ENCODE measurements at places on chromosomes 5 and 9.
A peak's percentile ranks its signal among the peaks of the same experiment; 100 is the strongest.

GRCh38 chr5:169637085-169637548, at the start of gene DOCK2:
Gene DOCK2 (plus strand): TSS chr5:169637275. CDS start chr5:169637327, 52 bp downstream.
- DNase-seq = no peak

GRCh38 chr9:90523958-90524357, 118.7 kb downstream of the DIRAS2 start:
- no peak for DNase-seq

GRCh38 chr9:78273761-78274160, 23.2 kb upstream of the PSAT1 start:
- no peak for DNase-seq

DNA sequence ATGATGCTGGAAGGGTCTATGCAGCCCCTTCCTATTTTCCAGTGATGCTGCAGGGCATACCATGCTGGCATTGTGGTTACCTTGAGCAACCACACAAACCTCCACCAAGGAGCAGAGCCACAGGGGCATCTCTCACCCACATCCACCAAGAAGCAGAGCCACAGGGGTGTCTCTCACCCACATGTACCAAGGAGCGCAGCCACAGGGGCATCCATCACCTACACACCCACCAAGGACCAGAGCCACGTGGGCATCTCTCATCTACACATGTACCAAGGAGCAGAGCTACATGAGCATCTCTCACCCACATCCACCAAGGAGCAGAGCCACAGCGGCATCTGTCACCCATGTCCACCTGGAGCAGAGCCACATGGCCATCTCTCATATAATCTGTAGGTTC, 8.8 kb upstream of the GM2A start:
- no peak for DNase-seq

DNA sequence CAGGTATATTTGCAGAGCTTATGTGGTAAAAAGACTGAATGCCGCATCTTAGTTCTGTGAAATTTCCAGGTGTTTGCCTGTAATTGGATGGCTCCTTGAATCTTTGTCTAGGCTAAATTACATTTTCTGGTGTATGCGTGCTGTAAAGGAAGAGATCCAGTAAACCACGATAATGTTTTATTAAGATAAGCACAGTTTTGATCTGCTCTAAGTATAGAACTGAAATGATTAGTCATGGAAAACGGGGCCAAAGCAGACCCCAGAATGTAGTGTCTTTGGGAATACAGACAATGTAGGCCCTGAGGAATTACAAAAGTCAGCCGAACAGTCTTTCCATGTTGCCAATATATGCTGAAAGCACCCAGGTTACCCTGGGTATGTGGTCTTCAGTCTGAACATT, 257.3 kb downstream of the FANCC start:
- no peak for DNase-seq

- DNase-seq = no peak
These were observed 37.4 kb downstream of the PTTG1 start for GRCh38 chr5:160458806-160459800.

DNA sequence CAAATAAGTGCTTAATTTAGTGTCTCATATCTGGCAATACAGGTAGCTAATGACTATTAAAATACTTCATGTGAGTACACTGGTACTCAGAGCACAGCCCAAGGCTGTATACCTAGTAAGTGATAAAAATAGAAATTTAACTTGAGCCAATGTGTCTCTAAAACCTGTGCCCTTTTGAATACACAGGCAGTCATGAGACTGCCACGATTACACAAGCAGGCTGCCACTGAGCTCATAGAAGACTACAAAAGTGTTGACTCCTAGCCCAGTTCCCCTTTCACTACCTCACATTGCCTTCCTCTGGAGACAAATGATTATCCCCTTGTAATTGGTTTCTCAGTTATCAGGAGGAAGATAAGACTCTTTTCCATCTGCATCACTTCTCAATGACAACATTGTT, 66.3 kb upstream of the PAPPA start:
- peak; percentile 25 for DNase-seq

DNA sequence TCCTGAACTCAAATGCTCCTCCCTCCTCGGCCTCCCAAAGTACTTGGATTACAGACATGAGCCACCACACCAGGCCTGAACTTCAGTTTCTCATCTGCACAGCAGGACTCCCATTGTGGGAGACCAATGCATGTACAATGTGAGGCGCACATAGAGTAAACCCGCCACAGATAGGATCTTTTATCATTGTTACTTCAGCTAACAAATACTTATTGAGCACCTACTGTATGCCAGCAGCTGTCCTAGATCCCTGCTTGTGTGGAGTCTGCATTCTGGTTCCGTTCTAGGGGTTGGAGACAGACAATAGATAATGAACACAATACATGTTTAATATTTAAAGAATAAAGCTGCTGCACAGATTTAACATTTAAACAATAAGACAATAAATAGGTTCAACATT, 6.3 kb upstream of the SLC25A51 start:
- no peak for DNase-seq

- DNase-seq = no peak
These were observed 52.5 kb downstream of the AOPEP start for GRCh38 chr9:94779031-94779430.

GRCh38 chr5:93790401-93790800, 49.0 kb upstream of the POU5F2 start:
- peak; percentile 57 for DNase-seq

DNA sequence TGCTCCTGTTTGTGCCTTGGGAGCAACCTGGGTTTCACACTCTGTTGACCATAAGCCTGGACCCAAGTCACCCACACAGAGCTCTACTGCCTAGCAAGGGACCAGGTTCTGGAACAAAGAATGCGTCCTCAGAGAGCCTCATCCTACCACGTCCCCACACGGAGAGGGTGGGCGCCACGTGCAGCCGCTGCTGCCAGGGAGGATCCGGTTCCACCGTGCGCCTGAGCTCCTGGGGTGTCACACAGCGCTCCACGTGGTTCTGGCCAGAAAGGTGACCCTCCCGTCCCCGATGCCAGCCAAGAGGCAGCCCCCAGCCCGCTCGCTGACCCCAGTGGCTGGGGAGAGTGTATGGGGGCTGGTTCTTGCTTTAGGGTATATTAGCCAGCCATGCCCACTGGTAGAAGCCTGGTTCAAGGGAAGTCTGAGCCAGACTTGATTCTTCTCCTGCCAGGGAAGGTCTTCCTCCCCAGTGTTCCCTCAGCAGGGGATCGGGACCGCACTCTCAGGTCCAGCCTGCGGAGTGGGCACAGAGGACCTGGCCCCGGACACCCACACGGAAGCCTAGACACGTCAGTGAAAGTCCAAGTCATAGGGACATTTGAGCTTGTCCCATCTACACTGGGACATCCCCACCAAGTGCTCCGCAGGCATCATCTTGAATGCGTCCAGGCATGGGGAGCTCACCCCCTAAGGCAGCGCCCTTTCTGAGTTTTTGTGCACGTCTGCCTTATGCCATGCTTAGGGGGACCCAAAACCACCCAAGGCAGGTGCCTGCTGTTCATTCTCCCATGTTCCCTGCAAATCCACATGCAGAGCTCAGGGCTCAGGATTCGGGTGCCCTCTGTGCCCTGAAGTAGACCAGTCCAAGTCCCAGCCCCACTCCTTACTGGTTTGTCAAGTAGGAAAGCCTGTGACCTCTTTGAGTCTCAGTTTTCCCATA, 2.4 kb downstream of the FCN1 start:
- no peak for DNase-seq

DNA sequence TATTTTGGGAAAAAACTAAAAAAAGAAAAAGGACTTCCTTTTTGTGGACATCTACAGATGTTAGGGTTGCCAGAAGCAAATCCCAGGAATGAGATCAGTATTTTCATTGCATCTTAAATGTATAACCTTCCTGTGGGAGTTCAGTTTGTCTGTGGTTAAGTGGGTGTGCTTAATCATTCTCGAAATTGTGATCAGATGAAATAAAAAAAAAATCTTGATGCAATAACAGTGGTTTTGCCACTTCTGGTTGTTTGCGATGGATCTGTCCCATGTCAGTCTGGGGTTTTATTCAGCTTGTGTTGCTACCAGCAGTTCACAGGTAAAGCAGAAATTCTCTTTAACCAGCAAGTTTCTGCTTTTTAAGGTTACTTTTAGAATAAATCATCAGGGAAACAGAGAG, 179.0 kb downstream of the MAN2A1 start:
- no peak for DNase-seq

DNA sequence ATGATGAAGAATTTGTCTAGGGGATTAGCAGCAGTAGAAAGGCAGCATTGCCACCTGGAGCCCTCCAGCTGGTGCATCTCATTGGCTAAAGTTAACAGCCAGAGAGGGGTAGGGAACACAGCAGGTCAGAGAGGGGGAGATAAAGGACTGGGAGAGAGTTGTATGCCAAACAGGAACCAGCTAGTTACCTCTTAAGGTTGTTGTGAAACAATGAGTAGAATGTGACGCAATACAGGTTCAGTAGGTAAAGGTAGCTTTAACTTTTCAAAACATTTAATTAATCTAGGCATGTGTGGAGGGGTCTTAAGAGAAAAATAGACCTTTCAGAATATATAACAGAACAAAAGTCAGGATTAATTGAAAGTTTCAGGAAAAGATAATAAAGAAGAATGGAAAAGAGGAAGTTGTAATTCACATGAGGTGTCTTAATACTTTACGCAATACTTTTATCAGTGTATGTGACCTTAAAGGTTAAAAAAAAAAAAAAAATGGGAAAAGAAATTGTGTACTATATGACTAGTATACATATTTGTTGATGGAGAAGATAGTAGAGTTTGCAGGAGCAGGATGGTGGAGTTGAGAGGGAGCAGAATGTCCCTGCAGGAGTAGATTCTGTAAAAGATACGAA, 14.3 kb downstream of the FBXO38 start:
- DNase-seq = peak; percentile 48

GRCh38 chr5:161547738-161548486, 1.4 kb upstream of the GABRB2 start:
- peak; percentile 27 for DNase-seq

DNA sequence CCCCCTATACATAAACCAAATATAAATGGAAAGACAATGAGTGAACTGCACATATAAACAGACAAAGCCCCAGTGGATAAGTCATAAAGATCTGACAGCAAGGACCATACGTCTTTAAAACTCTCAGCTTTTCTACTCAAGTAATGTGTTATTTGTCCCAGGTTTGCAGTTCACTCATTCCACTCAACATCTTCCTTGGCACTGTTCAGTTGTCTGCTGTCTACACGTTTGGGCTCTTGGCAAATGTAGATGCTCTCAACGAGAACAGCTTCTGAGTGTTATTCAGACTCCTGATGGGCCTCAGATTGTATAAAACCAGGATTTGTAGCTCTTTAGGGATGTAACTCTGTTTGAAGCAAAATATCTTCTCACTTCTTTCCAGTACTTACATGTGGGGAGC, 198.2 kb upstream of the SEMA6A start:
- DNase-seq = no peak

DNA sequence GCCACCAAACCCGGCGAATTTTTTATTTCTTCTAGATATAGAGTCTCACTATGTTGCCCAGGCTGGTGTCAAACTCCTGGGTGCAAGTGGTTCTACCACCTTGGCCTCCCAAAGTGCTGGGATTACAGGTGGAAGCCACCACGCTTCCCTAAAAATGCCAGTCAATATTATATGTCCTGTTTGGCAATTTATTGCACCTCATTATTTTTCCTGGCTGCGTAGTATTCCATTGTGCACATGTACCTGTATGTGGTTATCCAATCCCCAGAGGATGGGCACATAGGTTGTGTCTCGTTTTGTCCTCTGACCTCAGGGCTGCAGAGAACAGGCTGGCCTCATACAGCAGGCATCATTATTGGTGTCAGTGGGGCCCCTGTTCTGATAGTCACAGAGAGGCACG, 181.7 kb downstream of the C9orf50 start:
- no peak for DNase-seq

- DNase-seq = no peak
These were observed 2.9 kb downstream of the BAAT start for GRCh38 chr9:101381833-101382342.

DNA sequence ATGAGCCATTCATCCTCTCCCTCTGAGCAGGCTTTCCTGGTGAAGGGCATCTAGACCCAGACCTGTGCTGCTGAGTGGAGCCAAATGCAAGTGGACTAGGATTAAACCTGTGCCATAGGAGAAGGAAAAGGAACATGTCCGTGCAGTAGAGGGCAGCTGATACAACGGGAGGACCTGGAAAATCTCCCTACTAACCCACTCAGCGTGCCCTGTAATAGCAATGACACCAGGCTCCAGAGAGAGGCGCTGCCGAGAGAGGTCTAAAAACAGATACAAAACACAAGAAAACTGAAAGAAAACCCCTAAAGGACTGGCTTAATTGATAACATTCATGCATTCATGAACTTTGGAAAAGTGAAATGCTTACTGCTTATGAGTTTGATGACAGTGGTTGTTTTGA, 60.8 kb downstream of the PFDN1 start:
- DNase-seq = no peak

DNA sequence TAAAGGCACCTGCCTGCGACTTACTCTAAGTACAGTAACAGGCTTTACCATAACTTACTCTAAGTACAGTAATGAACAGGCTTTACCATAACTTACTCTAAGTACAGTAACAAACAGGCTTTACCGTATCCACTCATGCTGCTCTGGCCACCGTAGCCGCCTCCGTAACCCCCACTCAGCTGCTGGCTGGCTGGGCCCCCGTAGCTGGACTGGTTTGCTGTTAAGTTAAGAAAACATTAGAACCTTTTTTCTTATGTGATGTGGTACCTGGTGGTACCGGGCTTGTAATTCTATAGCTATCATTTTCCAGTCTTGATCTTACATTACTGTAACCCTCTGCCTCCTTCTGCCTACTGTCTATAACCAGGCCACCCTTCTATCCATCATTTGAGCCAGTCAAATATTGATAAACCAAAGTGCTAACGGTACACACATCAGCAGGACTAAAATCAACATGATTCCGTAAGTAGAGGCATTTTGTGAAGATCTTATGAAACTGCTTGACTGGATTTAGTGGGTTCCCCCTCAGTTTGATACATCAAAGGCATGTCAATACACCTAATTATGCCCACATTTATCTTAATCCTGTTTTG, 7.4 kb downstream of the HNRNPH1 start:
- no peak for DNase-seq

DNA sequence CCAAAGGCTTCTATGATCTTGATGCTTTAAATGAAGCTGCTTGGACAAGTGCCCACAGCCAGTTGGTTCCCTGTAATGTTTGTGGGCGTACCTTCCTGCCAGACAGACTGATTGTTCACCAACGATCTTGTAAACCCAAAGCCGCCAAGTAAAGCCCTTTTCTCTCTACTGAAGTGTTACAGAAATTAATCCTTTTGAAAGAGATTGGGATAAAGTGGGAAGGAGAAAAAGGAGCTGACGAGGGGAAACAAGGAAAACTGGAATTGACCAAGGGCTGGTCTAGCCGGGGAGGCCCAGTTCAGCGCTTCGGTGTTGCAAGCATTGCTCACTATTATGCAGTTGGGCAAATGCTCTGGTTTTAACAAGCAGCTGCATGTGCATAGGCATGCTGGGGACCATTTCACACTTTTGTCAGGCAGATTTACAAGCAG, 53.2 kb downstream of the ZNF474 start:
- no peak for DNase-seq

GRCh38 chr9:68555437-68556150, 14.9 kb upstream of the TMEM252 start:
- no peak for DNase-seq

GRCh38 chr5:27093279-27093678, 54.9 kb upstream of the CDH9 start:
- no peak for DNase-seq

Measured in T47D (cell line).